GM23338 (cell line): ENCODE measurements at places on chromosomes 2 and 18.

DNA sequence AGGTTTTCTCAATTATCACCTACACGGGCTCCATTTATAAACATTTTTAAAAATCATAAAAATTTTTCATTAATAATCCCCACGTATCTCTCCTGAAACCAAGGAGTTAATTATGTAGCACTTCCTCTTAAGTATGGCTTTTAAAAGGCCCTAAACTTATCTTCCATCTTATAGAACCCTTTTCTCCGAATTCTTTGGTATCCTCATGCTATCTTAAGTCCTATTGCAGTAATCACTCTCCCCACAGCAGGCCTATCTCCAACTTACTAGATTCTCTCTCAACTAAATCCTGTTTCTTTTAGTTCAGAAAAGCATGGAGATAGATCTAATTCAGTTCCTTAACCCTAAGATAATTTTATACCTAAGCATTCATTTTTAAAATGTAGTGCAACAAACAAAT, 26.2 kb downstream of the RPRD1A start:
- DNase-seq, result no peak

GRCh38 chr2:208077276-208077675, 47.0 kb downstream of the CRYGD start:
- no peak for DNase-seq

DNA sequence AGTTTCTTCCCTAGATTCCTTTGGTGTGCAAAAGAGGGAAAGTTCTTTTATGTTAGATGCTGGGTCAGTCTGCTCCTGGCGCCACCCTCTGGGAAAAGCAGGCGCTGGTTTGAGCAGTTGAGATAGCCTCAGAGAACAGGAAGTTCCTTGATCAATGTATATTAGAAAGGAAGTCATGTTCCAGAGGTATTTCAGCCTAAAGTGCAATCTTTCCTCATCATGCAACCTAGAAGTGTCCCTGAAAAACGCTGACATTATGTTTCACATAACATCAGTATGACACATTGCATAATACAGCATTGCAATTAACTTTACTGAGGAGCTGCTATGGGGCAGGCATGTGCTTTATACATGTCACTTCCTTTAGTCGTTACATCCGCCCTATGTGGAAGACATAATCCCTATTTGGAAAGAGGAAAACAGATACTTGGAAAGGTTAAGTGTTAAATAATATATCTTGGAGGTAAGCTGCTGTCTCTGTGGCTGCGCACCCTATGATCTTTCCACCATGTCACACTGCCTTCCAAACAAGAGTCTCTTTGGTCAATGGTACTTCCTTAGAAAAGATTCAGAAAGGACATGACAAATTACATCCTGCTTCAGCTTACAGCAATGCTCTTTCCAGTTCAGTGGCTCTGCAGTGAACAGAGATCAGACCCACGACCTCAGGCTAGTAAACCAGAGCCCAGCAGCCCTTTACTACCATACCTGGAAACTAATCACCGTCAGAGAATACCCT, 369.7 kb downstream of the RAD51AP2 start:
- peak; percentile 72 for DNase-seq

- DNase-seq, result no peak
These were observed 4.6 kb upstream of the RHBDD1 start for GRCh38 chr2:226831266-226831665.

GRCh38 chr2:60885683-60886082, 4.3 kb downstream of the REL start:
- DNase-seq, result no peak

GRCh38 chr2:152466041-152466440, 131.1 kb downstream of the FMNL2 start:
- DNase-seq, result no peak

DNA sequence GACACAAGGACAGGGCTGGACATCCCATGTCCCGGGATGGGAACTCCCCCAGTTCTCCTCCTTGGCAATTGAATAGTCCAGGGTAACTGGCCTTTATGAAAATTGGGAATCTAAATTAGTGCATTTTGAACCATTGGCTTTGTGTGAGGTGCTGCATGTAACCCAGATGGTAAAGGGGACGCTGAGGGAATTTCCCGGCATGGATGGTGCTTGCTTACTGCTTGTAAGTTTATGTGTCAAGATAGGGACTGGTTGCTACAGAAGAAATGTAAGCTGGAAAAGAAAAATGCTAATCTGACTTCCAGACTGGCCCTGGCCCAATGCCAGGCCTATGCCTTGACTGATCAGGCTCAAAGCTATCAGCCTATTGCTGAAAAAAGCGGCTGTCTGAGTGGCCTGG, 1096.7 kb upstream of the DDX18 start:
- no peak for DNase-seq

DNA sequence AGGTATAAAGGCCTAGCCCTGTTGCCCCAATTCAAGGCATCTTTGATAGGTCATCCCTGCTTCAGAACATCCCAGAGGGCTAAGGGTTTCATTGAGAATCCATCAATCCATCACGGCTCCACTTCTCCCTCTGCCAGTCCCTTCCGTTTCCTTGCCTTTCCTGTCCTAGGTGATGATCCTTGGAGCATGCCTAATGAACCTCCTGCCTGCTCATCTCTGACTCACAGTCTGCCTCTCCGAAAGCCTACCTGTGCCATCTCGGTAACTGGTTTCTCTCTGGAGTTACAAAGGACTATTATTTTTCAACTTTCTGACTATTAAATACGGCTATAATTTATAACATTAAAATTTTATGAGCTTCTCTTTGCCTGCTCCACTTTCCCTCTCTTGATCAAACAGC, 36.7 kb upstream of the OSBPL6 start:
- no peak for DNase-seq

- no peak for DNase-seq
These were observed 10.9 kb downstream of the ID2 start for GRCh38 chr2:8692783-8693156.

GRCh38 chr2:177753682-177754491, 318.7 kb downstream of the PDE11A start:
- peak; percentile 78 for DNase-seq

- DNase-seq, result no peak
These were observed 19.4 kb upstream of the MBP start for GRCh38 chr18:77151772-77152520.

DNA sequence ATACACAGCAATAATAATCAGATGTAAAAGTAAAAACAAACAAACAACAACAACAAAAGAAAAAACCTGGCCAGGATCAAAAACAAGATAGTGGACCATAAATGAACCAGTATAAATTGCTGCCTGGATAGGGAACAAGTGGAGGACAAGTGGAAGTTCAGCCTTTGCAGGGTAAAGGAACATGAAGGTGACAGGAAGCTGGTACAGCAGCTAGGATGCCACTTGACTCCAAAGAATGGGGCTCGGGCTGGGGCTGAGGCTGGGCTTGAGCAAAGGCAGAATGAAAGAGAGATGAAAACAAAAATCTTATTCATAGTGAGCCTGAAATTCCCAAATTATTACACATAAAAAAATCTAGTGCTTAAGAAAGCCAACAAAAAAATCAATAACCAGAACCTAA, 146.5 kb downstream of the CDH2 start:
- no peak for DNase-seq

DNA sequence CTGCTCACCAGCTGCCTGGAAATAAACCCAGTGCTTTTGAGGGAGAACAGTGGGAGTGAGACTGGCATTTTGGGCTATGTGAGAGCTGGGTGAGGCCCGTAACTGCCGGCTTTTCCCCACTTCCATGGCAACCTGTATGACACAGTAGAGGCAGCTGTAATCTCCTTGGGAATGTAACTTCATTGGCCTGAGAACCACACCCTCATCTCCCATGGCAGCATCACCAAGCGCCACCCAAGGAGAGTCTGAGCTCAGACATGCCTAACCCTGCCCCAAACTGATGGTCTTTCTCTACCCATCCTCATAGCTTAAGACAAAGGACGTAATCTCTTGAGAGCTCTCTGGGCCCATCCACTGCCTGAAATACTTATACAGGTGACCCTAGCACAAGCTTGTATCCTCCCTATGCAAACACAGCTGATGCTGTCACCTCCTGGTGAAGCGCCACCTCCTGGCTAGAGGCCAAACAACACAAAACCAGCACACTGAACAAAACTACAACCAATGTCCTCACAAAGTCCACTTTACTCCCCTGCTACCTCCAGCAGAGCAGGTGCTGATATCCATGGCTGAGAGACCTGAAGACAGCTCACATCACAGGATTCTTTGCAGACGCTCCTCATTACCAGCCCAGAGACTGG, 763.4 kb upstream of the NRXN1 start:
- DNase-seq, result peak; percentile 79

- DNase-seq, result peak; percentile 77
These were observed 167.4 kb downstream of the THSD7B start for GRCh38 chr2:136932700-136933099.

DNA sequence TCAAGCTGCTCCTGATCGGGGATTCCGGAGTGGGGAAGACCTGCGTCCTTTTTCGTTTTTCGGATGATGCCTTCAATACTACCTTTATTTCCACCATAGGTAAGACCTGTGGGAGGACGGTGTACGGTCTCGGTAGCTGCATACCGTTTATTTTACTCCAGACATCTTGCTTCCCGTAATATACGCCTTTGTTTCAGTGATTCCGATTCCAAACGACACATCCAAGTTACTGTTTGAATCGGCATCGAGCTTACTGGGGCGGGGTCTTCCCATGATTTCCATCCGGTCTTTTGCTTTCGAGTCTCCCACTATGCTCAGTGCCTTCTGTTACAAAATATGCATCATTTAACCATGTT, 731 bp downstream of the RAB10 start:
- DNase-seq, result peak; percentile 37

GRCh38 chr2:224775647-224776046, 59.5 kb upstream of the CCDC195 start:
- no peak for DNase-seq

GRCh38 chr18:42409005-42409404, 454.0 kb downstream of the PIK3C3 start:
- no peak for DNase-seq

GRCh38 chr2:138090330-138090729, 126.1 kb downstream of the HNMT start:
- peak; percentile 48 for DNase-seq

GRCh38 chr18:14945984-14946383, 198.0 kb downstream of the ANKRD30B start:
- DNase-seq, result no peak

GRCh38 chr2:95082477-95082876, 39.1 kb downstream of the MRPS5 start:
- DNase-seq, result no peak

GRCh38 chr2:8535821-8536685, 145.8 kb upstream of the ID2 start:
- DNase-seq, result no peak

- DNase-seq, result no peak
These were observed 288.4 kb downstream of the LRRTM1 start for GRCh38 chr2:80016171-80016570.

- peak; percentile 65 for DNase-seq
These were observed 61.0 kb downstream of the GRB14 start for GRCh38 chr2:164560181-164560792.

GRCh38 chr18:3104190-3105054, 91.5 kb upstream of the LPIN2 start:
- no peak for DNase-seq

DNA sequence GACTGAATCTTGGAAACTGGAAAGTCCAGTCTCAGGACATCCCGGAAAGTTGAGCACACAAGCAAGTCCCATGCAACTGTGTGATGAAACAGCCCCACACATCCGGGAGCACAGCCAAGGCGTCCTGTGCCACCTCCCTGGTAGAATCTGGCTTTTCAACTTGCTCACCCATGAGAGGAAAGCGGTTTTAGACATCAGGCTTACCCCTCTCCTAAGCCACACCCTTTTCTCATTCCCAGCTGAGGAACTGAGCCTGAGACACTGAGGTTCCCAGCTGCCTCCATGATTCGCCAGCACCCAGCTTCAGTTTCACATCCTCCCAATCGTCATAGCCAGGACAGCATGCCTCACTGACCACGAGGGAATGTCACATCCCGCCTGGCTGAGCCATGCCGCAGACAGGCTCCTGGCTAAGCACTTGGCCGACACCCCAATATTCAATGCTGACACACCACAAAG, 60.3 kb downstream of the STEAP3 start:
- DNase-seq, result no peak
